ENCODE measurements at places on chromosomes 3 and 15.

- no peak for DNase-seq
These were observed 33.9 kb upstream of the IREB2 start for GRCh38 chr15:78404125-78404524.

GRCh38 chr3:125353659-125354058, 21.5 kb downstream of the ZNF148 start:
- DNase-seq, result no peak

- DNase-seq, result no peak
These were observed 60.1 kb downstream of the MBNL1 start for GRCh38 chr3:152328841-152329240.

GRCh38 chr15:36403351-36403750, 176.1 kb upstream of the CDIN1 start:
- no peak for DNase-seq

- DNase-seq, result no peak
These were observed 45.4 kb downstream of the TM4SF4 start for GRCh38 chr3:149519912-149520311.

DNA sequence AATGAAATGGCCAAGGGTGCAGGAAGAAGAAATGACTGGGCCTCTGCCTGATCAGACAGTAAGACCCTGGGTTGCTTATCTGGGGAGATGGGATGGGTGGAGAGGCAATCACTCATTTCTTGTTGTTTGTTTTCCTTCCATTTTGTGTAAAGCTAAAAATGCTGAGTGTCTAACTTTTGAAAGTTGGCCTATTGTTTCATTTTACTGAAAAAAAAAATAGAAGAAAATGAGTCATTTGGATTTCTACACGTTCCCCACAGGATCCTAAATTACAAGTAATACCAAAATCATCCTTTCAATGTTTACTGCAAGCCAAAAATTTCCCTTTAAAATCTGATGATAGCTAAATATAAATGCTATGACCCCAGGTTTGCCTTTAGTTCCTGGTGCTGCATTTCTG, 30.6 kb downstream of the PTX3 start:
- DNase-seq, result no peak
